ENCODE measurements at places on chromosomes 7 and 10.

DNA sequence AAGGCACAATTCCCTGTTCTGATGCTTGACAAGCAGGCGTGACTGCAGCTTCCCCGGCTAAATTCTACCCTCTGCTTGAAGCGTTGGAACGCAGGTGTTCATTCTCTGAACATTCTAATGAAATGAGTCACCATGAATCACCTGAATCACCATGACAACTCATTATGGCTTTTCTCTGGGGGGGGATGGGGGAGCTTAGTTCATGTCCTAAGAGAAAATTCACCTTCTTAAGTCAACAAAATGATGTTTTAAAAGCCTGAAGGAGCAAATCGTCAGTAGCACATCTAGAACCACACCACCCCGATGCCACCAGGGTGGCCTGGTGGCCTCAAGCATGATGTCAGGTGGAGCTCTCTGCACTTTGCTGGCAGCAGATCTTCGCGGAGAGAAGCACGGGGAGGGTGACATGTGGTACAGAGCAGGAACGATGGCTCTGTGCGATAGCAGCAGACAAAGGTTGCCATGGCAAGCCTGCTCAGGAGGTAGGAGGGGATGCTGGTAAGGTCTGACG lies 33.7 kb downstream of the DDC start:
- no peak for DNase-seq

DNA sequence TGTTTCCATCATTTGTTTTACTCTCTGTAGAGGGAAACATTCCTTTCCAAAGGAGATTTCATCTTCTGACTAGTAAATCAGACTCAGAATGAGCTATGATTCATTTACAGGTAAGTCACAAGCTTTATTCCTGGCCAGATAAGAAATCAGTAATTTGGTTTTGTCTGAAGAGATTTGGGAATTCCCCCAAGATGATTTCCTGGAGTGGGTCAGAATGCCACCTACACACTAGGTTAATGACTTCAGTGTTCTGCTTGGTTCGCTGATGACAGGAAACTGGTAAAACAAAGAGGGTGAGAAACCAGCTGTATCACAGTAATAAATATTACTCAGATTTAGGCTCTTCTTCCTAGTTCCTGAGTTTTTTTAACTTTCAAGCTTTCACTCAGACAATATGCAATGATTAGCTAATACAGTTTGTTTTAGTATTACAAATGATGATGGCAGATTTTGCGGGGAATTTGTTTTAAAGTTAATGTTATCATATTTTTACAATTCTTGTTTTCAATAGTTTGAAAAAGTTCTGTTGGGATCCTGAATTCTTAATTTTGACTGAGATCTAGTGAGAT lies 8.3 kb upstream of the ASZ1 start:
- DNase-seq, result no peak

GRCh38 chr7:4245135-4245865 lies 436.8 kb upstream of the FOXK1 start:
- no peak for DNase-seq

- no peak for DNase-seq
Measured at GRCh38 chr7:98203261-98203963, 7.8 kb upstream of the BHLHA15 start.

GRCh38 chr7:51850126-51850525 lies 533.5 kb upstream of the COBL start:
- DNase-seq, result no peak

GRCh38 chr10:70809726-70810125 lies 6.0 kb upstream of the SGPL1 start:
- DNase-seq, result no peak

DNA sequence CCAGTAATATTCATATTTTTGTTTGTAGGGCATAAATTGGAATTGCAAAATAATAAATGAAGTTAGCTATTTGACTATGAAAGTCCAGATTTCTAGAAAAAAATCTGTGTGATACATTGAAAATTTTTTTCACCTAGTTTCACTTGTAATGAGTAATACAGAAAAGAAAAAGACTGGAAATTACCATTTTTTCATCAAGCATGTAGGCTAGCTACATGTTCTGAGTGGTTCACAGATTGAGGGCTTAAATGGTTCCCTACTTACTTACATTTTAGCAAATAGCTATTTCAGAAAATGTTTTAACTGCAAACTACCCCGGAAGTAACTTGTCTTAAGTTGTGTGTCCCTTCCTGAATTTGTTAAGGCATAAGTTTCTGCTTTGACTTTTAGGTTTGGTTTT lies 396.0 kb downstream of the PHF14 start:
- DNase-seq, result no peak

Data from left forelimb (tissue), 1 donor.